ENCODE measurements at places on chromosomes 12 and 14.

DNA sequence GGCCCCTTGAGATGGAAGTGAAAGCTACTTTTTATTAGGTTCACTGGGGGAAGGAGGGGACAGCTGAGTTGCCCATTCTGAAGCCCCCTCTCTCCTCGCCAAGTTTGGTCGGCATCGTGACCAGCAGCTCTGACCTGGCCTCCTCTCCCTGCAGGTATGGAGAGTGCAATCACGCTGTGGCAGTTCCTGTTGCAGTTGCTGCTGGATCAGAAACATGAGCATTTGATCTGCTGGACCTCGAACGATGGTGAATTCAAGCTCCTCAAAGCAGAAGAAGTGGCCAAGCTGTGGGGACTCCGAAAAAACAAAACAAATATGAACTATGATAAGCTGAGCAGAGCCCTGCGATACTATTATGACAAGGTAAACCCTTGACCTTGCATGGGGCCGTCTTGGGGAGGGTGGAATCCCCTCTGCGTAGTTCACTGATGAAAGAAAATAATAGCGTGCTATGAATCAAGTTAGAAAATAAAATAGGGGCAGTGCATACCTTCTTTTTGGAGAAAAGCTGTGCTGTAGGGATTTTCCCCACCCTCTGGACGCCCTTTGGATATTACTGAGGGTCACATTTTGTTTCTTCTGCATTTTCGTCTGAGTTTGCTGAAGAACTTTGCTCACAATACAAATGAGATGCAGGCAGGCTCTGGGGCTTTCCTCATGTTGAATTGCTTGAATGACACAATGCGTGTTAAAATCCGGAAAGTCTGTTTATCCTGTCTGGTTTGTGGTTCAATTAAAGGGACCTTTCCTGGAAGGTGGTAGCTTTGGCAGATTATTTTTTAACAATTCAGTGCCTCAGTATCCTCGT is 29.4 kb downstream of the ELK3 start:
- no peak for DNase-seq

DNA sequence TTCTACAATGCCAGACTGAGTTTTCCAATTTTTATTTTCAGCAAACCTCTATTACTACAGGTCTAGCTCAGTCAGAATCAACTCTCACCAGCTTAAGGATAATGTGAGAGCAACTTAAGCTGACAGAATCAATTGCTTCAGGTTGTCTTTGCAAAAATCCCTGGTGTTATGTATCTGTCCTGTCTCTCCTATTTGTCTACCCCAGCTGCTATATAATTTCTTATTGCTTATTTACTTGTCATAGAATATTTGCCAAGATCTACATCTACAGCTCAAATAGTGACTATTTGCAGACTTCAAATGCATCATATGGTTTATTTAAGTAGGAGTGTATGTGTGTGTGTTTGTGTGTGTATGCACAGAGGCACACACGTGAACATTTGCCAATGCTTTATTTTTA is 54.1 kb downstream of the FOXG1 start:
- DNase-seq, result no peak

DNA sequence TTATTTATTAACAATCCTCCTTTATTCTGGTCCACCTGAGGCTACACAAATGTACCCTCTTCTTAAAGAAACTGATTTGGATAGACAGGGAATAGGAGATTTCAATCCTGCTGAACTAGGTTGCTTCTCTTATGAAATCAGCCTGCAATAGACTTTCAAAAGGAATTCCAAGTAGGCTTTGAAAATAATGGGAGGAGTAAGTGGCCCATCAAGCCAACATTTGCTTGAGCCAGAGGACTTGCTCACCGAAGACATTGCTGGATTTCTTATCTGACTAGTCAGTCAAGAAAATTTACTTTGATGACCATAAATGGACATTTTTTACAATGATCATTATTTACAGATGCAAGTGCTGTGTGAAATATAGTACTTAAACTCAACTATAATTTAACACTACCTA is 82.8 kb upstream of the RASSF8 start:
- no peak for DNase-seq

DNA sequence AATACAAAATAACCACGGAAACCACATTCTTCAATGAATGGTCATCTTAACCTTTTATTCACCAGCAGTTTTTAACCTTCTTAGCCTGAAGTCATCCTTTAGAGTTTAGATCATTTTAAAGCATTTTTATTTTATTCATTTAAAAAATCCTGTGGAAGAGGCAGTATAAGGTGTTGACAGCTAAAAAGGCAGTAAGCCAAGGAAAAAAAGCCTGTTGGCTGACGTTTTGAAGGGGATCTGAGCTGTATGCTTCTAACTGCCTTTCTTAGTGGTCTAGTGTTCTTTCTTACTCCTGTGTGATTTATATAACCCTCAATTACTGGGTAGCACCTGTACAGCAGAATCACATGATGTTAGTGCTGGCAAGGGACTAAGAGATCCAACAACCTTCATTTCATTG is 438.3 kb upstream of the SEL1L start:
- no peak for DNase-seq

DNA sequence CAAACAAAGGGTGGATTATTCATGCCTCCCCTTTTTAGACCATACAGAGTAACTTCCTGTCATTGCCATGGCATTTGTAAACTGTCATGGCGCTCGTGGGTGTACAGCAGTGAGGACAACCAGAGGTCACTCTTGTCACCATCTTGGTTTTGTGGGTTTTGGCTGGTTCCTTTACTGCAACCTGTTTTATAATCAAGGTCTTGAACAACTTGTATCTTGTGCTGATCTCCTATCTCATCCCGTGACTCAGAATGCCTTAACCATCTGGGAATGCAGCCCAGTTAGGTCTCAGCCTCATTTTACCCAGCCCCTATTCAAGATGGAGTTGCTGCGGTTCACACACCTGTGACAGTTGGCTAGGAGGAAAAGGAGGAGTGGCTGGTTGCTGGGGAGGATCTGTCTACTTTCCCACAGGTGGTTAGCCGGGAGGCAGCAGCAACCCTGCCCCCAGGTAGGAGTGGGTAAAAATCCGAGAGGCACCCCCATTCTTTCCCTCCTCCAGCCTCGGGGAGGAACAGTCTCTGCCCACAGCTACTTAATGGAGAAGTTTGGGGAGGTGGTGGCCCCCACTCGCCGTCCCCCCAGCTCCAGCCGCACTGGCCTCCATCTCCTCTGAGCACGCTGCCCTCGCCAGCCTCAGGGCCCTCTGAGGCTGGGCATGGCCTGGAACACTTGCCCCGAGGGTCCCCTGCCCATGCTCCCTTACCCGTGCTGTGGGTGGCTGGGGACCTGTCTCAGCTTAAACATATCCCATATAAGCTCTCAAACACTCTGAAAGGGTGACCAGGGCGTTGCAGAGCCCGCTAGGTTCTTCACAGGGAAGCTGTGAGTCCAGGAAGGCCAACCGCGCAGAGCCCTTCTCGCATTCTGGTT is 41.7 kb downstream of the SMIM41 start:
- DNase-seq, result no peak

DNA sequence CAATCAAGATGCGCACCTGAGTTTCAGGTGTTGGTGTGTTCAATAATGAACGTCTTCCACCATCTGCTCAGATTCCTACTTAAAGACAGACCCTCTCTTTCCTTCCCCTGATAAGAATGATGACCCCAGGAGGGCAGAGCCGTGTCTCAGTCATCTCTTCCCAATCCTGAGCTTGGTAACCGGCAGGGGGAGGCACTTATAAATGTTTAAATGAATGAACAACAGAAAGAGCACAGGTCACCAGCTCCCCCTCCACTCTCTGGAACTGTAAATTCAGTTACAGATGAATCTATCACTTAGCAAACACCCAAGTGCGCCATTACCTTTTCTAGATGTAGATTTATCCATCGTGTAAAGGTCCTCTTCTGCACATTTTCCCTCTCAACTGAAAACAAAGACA is 72.4 kb upstream of the DICER1 start:
- DNase-seq, result no peak

DNA sequence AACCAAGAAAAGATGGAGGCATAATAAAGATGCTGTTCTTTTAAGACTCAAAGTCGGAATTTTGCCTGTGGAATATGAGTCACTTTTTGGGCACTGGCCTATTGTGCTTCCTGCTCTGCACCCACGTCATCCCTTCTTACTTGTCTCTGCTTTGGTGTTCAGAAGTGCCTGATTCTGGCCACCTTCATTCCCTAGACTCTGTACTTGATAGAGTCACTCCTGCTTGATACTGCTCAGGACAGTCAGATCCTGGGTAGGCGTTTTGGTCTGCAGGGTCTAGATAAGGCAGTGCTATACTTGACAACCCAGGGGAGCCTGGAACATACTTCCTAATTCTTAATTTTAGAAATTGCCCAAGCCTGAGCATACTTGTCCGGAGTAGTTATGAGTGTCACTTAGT is 1.9 kb downstream of the LRRK2 start:
- DNase-seq, result no peak

DNA sequence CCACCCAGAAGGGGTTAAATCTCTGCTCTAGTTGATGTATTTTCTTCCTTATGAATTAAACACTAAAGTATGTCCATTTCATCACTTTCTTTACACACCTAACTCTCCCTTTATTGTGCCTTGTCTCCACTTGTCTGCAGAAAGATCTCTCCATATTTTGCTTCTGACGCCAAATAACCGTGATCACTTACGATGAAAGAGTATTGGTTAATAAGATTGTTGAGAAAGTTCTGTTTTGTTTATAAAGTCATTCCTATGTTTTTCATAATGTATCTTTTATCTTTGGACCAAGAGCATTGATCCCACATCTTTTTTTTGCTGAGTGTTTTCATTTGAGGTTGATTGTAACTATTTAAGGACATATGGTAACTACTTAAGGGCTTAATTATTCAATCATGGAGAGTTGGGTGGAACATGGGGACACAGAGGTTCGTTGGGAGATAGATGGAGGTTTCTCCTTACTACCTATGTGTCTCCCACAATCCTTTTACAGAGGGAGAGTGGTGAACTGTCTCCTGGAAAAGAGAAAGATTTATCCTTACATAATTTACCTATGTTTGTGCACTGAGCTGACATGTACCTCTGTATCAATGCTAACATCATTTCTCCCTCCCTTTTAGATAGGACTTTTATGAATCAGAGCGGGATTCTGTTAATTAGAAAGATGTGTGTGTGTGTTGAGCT is 120.7 kb upstream of the SLC38A2 start:
- no peak for DNase-seq

GRCh38 chr12:94149781-94150239 is 1.4 kb downstream of the PLXNC1 start:
- no peak for DNase-seq

DNA sequence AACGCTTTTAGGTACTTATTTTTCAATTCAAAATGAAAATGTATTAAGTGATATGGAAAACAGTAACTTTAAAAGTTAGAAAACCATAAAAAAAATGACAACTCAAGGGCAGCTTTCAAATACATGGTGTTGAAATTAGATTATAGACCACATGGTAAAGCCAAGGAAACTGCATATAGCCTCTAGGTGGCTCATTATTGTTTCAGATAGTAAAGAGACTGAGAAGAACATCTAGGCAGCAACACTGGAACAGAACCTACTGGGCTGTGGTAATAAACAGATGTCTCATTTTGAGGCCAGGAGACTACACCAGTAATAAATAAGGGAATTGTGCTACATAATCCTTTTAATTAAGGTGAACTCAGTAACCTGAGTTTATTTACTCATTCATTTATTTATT is 13.0 kb downstream of the FBXO33 start:
- no peak for DNase-seq

- no peak for DNase-seq
Measured at GRCh38 chr14:21069388-21070082, 569 bp upstream of the ARHGEF40 start.

GRCh38 chr14:98249057-98249456 is 1022.9 kb downstream of the BCL11B start:
- no peak for DNase-seq

DNA sequence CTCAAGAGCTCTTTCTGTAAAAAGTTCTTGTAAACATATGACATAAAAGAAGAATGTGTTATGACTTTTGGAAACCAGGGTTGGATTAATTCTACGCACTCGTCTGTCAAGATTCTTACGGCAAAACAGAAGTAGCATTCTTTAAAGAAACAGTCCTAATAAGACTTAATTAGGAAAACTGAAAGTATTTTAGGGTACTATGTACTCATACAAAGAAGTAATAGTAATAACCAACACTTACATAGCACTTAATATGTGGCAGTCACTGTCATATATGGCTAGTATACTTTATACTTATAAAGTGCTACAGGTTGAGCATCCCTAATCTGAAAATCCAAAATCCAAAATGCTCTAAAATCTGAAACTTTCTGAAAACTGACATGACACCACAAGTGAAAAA is 72.9 kb upstream of the ST8SIA1 start:
- DNase-seq, result no peak

DNA sequence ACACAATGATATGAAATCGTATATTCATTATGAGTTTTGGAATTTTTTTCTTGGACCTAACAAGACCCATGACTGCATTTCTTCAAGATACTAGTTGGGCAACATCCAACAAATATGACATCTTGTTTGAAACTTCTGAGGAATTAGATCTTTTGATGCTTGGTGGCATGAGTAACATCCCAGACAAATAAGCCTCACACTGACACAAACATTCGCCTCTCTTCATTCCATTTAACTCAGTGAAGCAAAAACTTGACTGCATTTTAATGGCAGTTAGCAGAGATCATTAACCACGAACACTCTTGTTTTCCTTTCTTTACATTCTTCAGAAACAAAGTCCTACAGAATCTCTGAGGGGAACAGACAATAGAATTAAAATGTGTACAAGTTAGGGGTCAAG is 758.3 kb downstream of the C12orf50 start:
- DNase-seq, result no peak

DNA sequence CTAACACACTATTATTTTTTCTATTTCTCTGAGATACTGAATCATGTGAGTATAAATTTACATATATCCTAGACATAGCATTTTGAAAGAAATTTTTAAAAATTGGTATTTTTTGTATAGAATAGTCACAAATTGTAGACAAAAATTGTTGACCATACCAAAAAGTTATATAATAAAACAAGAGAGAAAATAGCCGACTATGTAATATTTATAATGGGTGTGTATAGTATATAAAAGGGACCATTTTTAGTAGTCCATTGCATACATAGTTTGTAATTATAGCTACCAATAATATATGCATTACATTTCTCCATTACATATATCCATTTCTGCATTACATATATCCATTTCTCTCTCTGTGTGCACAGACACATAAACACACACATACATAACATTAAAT is 590.2 kb downstream of the TMTC2 start:
- DNase-seq, result no peak

Measured in activated naive CD4-positive, alpha-beta T cell (primary cell).